Stimulated activated CD8-positive, alpha-beta memory T cell treated with anti-CD3 and anti-CD28 coated beads, Interleukin-4, amount 100 ng/mL, for 1 hour (primary cell): ENCODE measurements at places on chromosomes 4 and X.

DNA sequence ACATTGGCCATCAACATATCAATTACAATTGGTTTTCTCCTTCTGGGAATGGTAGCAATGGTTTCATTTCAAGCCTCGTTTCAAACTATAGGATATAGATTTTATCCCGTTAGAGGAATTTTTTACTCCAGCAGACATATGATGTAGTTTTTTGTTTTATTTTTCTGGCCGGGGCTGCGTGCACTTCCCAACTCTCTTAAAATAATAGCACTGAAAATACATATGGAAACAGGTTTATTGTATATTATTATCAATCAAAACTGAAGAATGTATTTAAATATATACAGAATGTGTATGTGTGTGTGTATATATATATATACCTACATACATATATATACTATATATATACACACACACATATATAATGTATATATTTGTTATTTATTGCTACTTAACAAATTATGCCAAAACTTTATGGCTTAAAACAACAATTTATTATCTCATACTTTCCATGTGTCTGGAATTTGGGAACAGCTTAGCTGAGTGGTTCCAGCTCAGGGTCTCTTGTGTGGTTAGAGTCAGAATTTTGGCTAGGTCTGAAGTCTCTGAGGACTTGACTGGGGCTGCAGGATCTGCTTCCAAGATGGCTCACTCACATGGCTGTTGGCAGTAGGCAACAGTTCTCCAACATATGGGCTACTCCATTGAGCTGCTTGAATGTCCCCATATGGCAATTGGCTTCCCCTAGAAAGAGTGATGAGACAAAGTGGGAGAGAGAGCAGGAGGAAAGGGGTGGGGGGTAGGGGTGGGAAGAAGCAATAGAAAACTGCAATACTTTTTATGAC, 314.1 kb downstream of the PPP1R2C start:
- DNase-seq, result no peak

GRCh38 chrX:85243761-85244449, at the start of the genes SATL1 and ZNF711:
SATL1 (minus strand) TSS chrX:85243779; CDS start chrX:85108968, 134,811 bp downstream.
ZNF711 (plus strand) TSS chrX:85243991; CDS start chrX:85247573, 3,582 bp downstream.
- no peak for DNase-seq

DNA sequence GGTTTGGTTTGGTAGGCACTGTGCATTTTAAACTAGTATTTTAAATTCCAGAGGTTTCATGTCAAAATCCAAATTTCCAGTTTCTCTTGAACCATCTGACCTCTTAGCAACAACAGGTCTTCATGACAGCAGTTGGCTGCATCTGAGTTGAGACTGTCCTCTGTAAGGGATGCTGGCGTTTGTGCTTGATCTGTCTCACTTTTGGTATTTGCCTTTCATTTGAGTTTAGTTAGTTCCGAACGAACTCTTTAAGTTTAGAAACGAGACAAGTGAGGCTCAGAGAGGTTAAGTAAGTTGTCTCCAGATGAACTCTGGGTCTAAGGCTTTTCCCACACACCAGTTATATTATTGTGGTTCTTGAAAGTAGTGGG, 29.1 kb downstream of the SPARCL1 start:
- DNase-seq, result no peak

DNA sequence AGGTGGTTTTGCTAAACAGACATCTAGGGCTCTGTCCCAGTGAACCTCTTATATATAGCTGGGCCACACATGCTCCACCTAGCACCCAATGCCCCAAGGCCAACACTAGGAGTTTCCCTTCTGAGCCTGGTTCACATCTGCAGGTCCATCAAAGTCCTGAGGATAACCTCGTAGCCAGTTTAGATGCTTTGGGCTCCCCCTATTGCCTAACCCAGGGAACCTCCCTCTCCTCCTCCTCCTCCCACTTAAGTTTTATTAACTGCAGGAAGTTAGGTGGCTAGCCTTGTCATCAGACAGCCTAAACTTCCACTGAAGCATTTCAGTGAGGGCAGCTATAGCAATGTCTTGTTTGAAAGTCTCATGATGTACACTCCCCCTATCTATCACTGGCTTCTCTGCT, 88.0 kb downstream of the GUCY2F start:
- DNase-seq, result no peak

- DNase-seq, result no peak
Observed at GRCh38 chrX:96436105-96436504, 248.5 kb upstream of the DIAPH2 start.

- no peak for DNase-seq
Observed at GRCh38 chr4:2788532-2789103, 4.3 kb upstream of the SH3BP2 start.

- DNase-seq, result no peak
Observed at GRCh38 chr4:84647312-84647884, 64.5 kb downstream of the CDS1 start.

DNA sequence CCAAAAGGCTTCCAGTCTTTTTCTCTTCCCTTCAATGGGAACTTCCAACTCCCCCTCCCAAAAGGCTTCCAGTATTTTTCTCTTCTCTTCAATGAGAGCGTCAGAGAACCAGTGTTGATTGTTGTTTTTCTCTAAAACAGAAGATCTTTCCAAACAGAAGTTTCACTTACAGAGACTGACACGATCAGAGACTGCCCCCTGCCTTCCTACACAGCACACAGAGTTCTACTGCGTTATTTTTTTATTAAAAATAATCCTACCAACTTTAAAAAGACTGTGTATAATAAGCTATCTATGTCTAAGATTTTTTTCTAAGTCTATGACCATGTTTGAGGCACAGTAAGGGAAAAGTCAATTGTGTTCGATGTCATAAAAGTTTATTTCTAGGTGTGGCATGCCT, 3.5 kb upstream of the HTR2C start:
- DNase-seq, result no peak

- no peak for DNase-seq
Observed at GRCh38 chr4:109075621-109076020, 226.8 kb downstream of the COL25A1 start.
